Foreskin fibroblast (primary cell): ENCODE measurements at places on chromosomes 2 and 18.
A peak's percentile ranks its signal among the peaks of the same experiment; 100 is the strongest.

DNA sequence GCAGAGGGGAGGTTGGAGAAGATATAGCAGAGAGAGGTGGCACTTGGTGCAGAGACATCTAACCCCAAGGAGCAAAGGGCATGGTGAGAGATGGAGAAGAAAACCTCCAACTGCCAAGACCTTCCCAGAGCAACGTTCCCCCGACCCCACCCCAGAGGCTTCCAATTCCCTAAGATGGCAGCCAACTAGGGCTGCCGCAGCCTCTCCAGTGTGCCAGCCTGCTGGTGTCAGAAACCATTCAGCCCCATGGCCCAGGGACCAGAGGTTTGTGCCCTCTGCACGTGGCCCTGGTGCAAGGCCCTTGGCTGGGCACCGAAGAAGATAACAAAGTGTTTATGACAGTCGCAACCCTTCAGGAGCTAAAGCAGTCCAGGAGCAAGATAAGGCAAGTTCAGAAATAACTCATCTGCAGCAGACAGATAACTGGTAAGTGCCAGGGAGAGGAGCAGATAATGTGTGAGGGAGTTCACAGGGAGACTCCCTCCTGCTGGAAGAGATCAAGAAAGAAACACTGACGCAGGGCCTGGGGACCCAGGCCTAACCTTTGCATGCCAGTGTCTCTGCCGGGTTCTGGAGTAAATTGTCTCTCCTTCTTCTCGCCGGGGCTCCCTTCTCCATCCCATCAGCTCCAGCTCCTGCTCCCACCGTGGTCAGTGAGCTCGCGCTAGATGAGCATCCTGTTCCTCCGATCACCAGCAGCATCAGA, 66.1 kb upstream of the ID2 start:
- DNase-seq, result no peak

DNA sequence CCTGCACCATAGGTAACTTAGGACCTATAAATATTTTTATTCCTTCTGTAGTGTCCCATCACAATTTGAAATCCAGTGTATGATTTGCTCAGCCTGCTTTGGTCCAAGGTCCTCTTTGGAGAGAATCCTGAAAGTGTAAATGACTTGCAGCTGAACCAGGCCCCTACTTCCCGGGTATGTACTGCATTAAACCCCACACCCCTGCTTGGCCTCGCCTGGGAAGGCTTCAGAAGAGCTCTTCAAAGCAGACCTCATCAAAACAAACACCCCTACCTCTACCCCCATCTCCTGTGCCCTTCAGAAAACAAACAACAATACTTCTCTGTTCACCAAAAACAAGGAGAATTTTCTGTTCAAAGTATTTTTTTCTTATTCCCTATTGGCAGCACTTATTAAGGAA, 9.5 kb upstream of the SPTBN1 start:
- DNase-seq, result no peak

GRCh38 chr2:214180071-214180470, 230.8 kb upstream of the VWC2L start:
- DNase-seq, result no peak

DNA sequence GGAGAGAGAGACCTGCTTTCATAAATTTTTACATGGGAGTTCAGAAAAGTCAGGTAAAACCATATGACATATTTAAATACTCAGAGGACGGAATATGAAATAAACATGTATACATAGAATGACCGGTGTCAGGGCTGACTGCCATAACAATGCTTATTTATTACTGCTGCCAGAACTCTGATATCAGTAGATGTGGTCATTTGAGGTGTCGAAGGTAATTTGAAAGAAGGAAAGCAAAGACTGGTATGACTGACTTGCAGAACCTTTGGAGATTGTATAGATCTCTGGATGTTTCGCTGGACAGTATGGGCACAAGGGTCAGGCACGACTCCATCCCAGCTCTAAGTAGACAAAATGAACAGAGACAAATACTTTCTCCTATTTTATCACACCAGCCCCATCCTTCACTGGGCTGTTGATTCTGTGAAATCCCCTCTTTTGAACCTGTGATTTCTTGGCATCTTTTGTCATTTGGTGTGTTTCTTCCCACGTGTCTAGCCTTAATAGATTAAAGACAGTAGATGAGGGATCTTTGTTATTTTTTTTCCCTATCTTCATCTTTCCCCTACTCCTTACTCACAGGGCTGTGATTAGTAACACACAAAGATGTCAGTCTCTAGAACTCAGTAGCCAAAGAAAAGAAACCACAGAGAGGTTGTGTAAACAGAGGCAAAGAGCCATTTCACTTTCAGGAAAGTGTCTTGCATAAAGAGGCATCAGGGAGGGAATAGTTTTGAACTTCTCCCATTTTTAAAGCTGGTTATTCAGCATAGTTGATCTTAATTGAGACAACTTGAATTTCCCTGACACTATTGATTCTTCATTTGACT, 61.6 kb downstream of the ICOS start:
- no peak for DNase-seq

DNA sequence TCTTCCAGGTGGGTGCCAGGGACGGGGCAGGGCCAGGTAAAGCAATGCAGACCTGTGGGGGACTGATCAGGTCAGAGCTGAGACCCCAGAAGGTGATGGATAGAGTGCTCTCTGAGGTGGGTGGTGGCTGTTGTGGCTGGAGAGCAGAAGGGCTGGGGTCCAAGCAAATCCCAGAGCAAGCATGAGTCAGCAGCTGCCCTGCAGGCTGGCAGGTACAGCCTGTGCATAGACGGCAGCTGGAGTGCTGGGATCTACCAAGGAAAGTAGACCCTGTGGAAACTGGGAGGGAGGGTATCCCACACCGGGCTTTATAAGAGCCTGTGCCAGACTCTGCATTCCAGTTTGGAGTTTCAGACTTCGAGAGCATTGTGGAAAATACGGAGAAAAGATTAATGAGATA, 663 bp downstream of the TRIM54 start:
- DNase-seq, result no peak

DNA sequence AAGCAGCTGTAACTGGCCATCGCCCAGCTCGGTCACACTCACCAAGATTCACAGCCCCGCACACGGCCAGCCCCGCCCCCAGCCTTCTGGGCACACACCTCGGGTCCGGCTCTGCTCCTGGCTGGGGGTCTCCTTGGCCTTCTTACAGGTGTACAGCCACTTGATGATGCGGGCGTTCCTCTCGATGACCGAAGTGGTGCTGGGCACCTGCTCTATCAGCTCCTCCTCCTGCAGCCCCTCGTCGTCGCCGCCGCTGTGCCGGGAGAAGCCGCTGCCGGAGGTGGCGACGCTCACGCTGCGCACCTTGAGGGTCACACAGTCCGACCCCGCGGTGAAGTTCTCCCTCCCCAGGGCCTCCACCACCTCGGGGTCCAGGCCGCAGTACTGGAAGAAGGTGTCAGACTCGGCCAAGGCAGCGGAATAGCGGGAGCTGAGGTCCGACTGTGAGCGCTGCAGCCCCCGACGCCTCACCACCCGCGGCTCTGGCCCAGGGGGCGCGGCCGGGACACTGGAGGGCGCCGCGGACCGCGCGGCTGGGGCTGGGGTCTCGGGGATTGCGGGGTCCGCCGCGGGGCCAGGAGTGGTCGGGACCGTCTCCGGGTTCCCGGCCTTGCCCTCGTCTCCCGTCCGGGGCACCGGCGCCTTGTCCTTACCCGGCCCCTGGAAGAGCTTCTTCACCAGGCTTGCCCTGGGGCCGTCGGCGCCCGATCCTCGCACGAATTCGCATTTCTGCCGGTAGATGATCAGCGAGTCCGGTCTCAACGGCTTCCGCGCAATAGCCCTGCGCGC, 769 bp downstream of the FAM110C start:
- no peak for DNase-seq

DNA sequence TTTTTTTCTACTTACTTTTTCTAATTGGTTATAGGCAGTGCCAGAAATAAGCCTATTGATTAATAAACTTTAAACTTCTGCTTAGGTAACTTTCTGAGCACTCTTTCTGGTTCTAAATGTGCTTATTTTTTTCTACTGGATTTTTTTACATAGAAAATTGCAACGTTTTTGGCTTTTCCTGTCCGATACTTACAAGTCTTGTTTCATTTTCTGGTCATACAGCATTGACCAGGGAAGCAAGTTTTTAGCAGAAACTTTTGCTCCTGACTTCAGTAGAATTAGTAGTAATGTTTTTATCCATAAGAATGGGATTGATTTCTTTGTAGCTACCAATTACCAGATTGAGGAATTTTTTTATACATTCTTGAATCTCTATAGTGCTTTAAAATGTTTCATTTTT, 36.9 kb downstream of the NCKAP5 start:
- DNase-seq, result no peak

- DNase-seq, result no peak
These were observed 72.2 kb downstream of the EMILIN2 start for GRCh38 chr18:2918761-2919550.

DNA sequence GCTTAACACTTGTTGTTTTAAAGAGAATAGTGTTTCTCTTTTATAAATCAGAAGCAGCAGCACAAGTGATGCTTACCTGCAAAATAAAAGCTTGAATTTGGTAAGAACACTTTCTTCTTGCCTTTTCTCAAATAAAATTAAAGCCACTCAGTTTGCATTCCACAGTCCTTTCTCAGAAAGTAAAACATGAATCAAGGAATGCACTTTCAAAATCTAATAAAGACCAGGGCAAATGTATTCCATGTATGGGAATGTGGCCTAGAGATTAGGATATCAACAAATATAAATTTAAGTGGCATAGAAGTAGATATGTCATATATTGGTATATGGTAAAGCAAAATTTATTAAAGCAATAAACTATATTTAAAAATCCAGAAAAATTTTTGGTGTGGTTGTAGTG, 352.8 kb downstream of the THSD7B start:
- peak; percentile 49 for DNase-seq

DNA sequence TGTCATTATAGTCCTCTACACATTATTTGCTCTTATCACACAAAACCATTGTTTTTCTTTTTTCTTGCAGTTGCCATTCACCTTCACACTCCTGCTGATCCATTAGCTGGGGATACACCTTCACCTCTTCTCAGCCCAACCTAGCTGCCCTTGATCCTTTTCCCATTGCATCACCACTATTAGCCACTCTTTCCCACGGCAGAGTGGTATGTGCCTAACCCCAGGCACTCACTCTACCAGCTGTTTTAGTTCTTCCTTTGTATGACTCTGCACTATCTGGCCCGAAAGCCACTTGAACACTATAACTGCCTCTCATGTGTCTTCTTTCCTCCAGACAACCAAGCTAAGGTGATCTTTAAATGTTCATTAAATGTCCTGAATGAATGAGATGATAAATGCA, 145.4 kb upstream of the PIK3C3 start:
- DNase-seq, result no peak

- peak; percentile 10 for DNase-seq
These were observed 42.4 kb upstream of the TACR1 start for GRCh38 chr2:75241696-75242095.

GRCh38 chr2:195805283-195805976, 148.4 kb downstream of the SLC39A10 start:
- no peak for DNase-seq

DNA sequence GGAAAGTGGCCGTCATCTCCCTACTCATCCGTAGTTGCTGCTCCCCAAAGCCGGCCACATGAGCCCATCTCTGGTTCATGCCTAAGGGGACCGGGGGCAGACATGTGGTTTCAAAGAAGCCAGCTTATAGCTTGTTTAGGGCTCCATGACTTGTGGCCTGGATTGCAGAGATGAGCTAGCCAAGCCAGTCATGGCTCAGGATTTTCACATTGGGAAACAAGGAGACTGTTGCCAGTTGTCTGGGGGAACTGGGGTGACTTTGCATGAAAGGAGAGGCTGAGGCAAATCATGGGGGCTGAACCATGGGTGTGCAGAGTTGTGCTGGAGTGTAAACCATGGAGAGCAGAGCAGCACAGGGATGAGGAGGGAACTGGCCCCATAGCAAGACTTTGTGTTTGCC, 183.0 kb upstream of the APCDD1 start:
- peak; percentile 74 for DNase-seq

DNA sequence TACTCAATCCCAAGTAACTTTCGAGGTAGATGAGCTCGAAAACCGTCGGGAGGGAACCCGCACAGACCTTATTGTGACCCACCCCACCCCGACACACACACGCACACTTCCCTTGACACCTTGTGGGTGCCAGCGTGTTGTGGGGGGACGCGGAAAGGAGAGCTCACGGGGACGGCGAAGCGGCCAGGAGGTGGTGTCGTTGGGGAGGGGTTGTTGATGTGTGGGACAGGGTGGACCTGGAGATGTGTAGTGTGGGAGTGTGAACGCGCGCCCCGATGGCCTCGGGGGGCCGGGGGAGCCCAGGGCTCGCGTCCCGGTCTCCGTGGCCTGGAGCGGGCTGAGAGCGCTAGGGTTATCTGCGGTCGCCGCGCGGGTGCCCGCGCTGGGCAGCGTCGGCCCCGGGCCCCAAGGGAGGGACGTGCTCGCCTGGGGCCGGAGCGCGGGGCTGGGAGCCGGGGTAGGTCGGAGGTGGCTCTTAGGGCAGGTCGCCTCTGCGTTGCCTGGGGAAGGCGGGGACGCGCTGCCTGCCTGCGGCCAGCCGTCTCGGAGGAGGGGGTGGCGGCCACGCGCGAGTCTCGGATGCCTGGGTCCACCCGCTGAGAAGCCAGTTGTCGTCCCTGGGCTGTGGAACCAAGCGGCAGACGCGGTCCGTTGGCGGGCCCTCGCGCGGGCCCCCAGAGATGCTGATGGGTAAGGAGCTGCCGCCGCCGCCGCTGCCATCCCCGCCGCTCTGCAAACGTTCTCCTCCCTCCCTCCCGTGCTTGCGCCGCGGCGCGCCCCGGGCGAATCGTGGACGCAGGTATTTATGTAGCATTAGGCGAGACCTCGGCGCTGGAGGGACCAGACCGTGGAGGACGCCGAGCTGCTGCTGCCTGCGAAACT, 1.6 kb downstream of the KLHL29 start:
- no peak for DNase-seq

GRCh38 chr18:47680488-47680887, 250.0 kb downstream of the SMAD2 start:
- DNase-seq, result no peak

DNA sequence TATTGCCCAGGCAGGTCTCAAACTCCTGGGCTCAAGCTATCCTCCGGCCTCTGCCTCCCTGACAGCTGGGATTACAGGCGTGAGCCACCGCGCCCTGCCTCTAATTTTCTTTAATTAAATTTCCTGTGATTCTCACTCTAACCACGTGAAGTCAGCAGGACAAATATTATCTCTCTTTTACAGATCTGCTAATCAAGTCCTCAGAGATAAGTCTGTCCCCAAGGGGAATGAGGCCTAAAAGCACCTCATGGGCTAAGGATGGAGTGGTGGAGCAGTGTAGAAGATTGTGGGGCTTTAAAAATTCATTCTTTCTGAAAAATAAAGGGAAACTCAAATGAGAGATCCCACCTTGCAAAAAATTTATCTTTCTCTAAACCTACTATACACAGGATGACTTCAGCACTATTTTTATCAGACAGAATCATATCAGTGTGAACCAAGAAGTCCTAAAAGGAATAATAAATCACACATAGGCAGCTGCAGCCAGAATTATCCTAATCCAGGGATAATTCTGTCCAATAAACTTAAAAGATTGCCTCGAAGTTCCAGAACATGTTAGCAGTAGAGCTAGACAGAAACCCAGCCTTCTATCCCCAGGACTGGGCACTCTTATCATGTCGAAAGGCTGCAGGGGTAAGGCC, 38.3 kb upstream of the BMPR2 start:
- DNase-seq, result no peak

DNA sequence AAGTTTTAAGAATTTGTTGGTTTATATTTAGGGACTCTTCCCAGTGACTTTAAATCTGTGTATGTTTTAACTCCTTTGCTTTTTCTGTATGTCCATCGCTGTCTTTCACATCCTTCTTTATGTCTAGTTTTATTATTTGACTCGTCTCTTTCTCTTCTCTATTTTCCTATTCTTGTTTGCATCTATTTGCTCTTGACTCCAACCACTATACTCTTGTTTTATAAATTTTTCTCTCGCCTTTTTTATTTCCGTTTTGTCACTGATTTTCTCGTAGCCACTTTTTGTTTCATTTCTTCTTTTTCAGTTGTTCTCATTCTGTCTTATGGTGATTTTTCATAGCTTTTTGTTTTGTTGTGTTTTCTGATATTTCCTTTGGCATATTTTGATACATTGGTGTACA, 170.5 kb upstream of the NETO1 start:
- DNase-seq, result no peak
